ENCODE measurements at places on chromosomes 3 and 15.

- no peak for DNase-seq
These were observed 65.1 kb downstream of the SLC12A8 start for GRCh38 chr3:125147491-125147820.

DNA sequence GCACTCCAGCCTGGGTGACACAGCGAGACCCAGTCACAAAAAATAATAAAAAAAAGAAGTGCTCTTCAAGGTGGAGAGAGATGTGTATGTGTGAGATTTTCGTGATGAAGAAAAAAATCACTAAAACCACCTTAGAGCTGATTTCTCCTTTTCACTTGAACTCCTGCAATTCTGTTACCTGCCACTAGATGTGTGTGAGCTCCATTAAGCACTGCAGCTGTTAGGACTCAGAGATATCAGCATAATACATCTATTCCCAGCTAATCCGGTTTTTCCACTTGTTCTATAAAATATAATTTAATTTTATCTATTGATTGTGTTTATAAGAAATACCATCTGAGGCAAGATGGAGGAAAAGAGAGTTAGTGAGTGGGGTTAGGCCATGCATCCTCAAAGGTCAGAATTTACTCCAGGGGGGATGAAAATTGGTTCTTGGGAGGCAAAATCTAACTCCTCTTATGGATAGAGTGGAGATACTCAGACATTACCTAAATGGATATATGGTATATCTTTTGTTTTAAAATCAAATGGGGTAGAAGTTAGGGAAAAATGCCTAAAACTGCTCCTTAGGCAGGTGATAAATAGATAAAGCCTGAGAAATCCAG, 152.7 kb downstream of the IL20RB start:
- DNase-seq: peak; percentile 15

GRCh38 chr3:194313560-194314387, 37.4 kb downstream of the CPN2 start:
- DNase-seq: no peak

GRCh38 chr15:52716536-52716935, 37.3 kb upstream of the ATOSA start:
- DNase-seq: no peak

DNA sequence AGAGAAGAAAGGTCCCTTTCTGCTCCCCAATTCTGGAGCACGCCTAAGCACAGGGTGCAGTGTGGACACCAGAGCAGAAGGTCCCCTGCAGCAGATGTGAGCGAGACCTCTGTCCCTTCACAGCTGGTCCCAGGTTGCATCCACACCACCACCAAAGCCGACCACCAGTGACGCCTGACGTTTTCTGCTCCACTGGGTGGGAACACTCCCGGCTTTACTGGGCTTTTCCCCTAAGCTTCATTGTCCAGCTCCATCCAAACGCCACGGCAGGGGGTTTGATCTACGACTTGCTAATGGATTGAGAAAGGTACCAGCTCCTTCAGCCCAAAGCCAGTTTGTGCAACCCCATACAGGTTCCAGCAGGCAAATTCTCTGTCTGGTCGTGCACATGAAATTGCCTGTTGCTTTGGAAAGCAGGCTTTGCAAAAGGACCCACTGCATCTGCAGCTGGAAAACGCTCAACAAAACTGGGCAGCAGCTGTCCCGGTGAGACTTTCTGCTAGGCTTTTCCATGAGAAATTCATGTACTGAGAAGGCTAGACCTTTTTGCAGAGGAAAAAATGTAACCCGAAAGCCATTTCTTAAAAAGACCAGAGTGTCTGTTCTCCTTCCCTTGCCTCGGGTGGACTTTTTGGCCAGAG, 31.1 kb downstream of the ADAMTS17 start:
- DNase-seq: no peak

DNA sequence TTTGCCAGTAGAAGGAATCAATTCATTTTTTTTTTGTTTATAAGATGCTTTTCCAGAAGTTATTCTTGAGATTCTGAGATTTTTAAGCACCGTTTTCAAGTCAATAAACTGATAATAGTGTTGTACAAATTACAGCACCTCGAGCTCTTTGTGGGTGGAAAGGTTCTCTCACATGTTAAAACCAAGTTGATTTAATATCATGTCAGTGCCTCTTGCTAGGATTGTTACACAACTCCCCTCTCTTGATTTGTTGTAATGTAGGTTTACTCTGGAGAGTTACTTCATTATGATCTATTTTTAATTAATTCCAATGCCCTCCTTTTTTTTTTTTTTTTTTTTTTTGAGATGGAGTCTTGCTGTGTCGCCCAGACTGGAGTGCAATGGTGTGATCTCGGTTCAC, 25.8 kb upstream of the UBXN7 start:
- no peak for DNase-seq

- no peak for DNase-seq
These were observed 26.7 kb upstream of the OR5K4 start for GRCh38 chr3:98326945-98327344.

DNA sequence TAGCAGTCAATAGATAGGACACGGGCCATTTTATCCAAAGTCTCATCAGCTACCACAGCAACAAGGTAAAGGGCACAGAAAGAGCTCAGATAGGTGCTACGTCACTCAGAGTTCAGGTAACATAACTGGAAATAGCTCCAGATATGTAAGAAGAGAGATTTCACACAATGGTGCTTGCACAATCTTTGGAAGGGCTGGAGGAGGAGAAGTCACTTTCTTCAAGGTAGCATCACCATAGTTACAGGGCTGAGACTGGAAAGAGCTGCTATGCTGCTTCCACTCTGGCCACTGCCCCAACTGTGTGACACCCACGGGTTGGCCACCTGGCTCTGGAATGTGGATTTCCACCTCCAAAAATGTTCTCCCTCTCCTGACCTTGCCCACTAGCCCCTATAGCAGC, 448.8 kb upstream of the THBS1 start:
- no peak for DNase-seq

DNA sequence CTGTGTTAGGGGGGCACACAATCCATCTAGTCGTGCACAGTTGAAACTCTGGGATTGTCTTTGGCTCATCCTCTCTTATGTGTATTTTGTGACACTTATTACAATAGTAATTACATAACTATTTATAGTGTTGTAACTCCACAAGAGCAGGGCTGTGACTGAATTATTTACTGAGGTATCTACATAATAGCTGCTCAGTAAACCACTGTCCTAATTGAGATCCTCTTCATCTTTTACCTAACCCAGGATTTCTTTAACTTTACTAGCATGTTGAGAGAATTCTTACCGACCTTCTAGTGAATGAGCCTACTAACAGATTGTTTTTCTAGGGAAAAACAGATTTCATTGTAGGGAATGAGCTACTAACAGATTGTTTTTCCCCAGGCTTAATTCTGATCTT, 11.1 kb downstream of the KLHL18 start:
- no peak for DNase-seq

DNA sequence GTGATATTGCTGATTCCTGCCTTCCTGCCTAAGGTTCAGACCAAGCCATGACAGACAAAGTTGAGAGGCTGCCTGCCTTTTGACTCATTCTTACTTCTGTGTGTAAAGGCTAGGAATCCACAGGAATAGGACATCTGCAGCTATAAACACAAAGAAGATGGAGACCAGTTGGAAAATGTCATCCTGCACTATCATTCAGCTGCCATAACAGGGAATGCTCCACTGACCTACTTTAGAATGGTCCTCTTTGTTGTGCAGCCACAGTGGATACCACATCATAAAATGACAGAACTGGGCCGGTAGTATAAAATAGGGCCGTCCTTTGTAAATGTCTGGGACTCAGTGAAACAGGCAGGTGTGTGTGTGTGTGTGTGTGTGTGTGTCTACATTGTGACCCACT, 75.1 kb downstream of the STAC start:
- DNase-seq: no peak

DNA sequence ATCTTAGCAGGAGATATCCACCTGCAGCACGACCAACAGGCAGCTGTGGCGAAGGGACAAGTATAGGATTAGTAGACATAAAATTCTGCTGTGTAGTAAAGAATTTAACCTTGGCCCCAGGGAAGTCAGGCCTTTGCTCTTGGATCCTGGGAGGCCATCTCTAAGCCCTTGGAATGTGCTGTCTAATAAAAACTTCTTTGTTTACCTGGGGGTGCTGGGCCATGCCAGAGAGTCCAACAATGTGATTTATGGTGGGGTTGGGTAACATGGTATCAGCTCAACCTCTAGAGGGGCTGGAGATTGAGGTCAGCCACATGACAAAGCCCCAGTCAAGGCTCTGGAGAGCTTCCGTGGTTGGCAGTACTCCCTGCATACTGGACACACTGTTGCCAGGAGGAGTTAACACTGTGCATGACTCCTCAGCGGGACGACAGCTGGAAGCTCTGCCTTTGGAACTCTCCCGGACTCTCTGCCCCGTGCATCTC, 52.4 kb downstream of the HEG1 start:
- DNase-seq: peak; percentile 59

Measured in HuH-7.5 (cell line).